ENCODE measurements at places on chromosomes 5 and 9. TPM values are rescaled to one million over a fixed set of nuclear protein-coding genes. Genes with fewer than 3 reads are reported as not detected.
A peak's percentile ranks its signal among the peaks of the same experiment; 100 is the strongest.

DNA sequence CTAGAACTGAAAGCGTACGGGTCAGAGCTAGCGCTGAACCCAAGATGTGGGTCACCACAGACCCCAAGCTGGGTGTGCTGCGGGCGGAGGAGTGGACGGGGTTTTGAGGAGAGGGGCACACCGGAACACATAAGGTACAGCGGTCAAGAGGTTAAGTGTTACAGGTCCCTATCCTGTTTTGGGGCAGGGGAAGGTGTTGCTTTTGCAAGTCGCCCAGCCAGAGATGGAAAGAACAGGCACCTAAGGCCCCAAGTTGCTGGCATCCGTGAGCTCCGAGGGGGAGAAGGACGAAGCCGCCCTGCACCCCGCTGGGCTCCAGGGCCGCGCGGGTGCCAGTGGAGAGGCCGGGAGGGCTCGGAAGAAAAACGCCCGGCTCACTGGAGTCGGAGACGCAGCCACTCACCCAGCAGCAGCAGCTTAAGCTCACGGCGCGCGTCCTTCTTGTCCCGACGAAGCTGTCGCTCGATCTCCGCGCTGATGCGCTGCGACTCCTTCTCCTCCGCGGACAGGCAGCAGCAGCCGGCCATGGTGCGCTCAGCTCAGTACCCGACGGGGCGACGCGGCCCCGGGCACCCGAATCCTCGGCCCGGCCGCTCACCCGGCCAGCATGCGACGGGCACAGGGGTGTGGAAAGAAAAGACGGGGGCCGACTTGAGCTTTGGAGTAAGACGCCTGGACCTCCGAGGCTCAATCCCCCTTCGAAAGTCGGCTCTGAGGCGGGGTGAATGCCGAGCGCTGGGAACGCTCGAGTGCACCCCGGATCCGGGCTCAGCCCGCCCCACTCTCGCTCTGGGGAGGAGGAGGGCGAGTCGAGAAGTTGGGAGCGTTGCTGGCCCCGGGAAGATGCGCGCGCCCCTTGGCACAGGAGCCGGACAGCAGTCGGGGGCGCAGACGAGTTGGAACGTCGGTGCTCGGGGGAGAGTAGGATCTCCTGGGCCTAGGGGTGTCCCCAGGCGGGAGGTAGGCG, 572 bp downstream of the GNA14 start:
- DNase-seq, result no peak

DNA sequence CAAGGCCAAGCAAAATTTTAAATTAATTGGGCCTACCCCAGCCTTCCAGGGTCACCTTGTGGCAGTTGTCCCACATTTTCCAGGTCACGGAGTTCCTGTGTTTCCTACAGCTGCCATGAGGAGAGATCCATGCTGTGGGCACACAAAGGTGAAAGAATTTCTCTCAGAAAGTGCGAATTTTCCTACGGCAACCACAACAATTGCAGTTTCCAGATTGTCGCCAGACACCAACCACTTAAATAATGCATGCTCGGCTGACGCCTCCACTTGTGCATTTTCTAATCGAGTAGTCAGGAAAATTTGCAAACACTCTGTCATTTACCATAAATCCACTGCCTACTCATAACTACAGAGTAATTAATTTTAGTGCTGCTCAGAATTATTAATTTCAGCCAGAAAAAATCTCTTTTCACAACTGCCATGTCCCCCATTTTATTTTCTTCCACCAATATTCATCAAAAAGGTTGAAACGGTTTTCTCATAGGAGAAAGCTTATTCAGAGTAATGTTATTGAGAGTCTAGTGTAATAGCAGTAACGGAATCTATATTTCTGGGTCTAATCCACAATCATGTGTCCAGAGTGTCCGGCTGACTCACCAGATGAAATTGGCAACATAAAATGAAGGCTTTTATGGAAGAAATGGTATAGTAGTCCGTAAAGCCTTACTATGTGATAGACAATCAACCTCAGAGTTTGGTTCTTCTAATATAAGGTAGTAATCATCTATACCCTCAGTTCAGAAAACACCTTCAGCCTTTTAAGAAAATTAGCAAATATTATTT, 389.8 kb downstream of the NR2F1-AS1 start:
- peak; percentile 38 for DNase-seq

DNA sequence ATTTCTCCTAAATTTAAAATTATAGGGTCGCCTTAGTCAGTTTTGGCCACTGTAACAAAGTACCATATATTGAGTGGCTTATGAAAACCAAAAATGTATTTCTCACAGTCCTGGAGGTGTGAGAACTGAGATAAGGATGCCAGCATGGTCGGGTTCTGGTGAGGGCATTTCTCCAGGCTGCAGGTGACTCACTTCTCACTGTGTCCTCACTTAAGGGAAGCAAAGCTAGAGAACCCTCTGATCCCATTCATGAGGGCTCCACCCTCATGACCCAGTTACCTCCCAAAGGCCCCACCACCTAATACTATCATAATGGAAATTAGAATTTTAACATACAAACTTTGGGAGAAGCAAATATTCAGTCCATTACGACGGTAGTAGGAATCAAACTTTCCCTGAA, 75.1 kb upstream of the FBN2 start:
- DNase-seq, result peak; percentile 30

DNA sequence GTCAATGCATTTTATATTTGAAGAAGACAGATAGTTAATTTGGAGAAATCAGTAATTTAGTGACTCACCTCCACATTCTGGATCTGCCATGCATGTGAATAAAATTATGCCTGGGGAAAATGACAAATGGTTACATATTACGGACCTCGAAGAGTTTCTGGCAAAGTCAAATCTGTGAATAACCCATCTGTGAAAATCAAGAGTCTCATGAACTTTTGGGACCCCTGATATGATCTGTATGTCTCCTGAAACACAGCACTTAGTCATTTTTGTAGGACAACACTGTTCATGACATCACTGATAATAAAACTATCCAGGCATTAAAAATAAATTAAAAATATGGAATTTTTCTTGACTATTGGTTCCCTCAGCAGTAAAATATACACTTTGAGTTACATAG, 584.5 kb downstream of the TLE4 start:
- DNase-seq, result no peak

Gene SLC35D2
- total RNA-seq, result 20.8 TPM

Gene NOL6
- total RNA-seq, result 37.2 TPM

Gene INSL6
- total RNA-seq, result not detected
